Fibroblast of skin of left biceps (primary cell): ENCODE measurements at places on chromosomes 5 and 9.

DNA sequence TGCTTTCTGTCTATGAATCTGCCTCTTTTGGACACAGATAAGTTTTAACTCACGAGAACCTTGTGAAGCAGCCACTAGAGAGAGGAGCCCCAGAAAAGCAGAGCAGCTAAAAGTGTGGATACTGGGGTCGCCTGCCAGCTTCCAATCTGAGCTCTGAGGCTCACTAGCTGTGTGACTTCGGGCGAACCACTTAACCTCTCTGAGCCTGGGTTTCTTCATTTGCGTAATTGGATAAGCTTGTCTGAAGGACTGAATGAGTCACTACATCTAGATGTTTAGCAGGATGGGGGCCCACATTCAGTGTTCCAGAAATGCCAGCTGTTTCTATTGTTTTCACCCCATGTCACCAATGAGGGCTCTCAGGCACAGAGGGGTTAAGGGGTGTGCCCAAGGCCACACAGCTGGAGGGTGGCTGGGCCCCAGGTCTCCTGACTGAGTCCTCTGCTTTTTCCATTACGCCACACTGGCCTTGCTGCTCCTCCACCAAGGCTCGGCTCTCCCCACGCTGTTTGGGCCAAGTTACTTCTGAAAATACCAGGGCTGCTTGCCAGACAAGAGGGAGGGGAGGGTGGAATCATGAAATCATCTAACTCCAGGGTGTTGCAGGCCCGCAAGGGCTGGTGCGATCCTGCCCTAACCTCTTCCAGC, 36.2 kb downstream of the SH3PXD2B start:
- DNase-seq: peak; percentile 94

DNA sequence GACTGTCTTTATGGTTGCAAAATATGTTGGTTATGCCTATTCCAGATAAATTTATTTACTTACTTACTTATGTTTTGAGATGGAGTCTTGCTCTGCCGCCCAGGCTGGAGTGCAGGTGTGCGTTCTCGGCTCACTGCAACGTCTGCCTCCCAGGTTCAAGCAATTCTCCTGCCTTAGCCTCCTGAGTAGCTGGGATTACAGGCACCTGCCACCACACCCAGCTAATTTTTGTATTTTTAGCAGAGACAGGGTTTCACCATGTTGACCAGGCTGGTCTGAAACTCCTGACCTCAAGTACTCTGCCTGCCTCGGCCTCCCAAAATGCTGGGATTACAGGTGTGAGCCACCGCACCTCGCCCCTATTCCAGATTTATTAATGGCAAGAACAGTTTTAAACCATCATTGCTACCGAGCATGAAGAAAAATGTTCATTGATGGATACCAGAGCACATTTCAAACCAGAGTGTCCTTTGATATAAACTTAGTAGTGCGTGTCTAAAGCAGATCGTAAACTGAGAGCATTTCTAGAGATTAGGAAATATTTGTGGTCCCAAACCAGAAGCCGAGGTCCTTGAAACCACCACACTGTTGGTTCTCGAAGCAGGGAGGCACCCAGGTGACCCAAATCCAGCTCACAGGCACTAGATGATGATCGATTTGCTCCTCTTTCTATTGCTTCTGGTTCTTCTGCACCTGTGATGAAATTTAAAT, 85.2 kb downstream of the GRAMD2B start:
- DNase-seq: no peak

GRCh38 chr5:180739271-180739670, 587 bp downstream of the OR2Y1 start:
- no peak for DNase-seq

DNA sequence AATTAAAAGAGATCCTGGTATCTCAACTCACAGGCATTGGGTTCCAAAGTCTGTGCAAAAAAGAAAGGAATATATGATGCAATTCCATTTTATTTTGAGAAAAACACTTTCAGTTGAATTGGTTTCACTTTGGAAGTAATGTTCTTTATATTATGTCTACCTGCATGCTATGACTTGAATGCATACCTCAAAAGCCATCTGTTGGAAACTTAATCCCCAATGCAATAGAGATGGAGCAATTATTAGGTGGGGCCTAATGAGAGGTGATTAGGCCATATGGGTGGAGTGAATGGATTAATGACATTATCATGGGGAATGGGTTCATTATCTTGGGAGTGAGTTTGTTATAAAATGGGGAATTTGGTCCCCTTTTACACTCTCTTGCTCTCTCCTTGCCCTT, 293.3 kb downstream of the CSNK1G3 start:
- DNase-seq: no peak

- no peak for DNase-seq
Observed at GRCh38 chr9:113737517-113738271, 138.4 kb upstream of the ZNF618 start.

GRCh38 chr9:101718192-101718591, 20.3 kb downstream of the GRIN3A start:
- DNase-seq: no peak

DNA sequence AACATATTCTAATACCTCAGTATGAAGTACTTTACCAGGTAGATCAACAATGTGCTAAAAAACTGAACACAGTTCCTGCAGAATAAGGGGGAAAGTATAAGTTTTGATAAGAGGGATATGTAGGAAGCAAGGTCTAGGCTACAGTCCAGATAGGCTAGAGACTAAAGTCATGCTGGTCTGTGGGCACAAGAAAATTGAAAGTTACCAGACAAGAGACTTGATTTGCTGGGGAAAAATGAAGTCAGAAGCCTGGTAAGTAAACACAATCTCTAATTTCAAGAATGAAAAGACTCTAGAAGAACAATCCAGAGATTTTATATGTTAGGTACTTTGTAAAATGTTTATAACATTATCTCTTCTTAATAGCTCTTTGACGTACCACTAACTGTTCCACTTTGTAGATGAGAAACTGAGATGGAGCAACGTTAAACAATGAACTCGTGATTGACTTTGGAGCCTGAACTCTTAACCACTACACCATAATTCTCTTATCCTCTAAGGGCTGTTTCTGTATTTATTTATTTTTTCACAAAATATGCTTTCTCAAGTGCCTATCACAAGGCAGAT, 19.5 kb downstream of the ADAMTS6 start:
- DNase-seq: no peak

- no peak for DNase-seq
Observed at GRCh38 chr5:113292462-113292861, 142.3 kb downstream of the TSSK1B start.

GRCh38 chr5:53874409-53874808, 314.0 kb downstream of the NDUFS4 start:
- no peak for DNase-seq

- no peak for DNase-seq
Observed at GRCh38 chr5:93421987-93422401, 159.0 kb downstream of the NR2F1-AS1 start.

DNA sequence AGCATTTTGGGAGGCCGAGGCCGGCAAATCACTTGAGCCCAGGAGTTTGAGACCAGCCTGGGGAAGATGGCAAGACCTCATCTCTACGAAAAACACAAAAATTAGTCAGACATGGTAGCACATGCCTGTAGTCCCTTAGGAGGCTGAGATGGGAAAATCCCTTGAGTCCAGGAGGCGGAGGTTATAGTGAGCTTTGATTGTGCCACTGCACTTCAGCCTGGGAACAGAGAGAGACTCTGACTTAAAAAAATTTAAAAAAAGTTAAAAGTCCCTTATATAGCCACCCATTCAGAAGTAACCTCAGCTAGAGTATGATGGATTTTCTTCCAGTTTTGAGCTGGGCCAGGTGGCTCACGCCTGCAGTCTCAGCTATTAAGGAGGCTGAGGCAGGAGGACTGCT, 72.4 kb downstream of the UGCG start:
- no peak for DNase-seq

DNA sequence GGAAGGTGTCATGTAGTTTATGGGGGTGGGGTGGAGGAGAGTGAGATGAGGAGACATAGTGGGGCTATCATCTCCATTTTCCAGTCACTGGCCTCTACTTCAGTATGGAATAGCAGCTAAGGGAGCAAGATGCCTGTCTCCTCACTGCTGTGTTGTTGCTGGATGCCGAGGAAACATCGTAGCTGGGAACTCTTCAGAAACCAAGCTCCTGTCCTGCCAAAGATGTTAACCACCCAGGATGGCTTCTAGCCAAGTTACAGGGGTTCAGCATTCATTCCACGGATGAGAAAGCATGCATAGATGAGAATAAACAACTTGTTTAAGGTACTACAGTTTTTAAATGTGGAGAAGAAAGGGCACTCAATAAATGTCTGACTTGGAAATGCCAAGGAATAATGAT, 226.5 kb downstream of the ASTN2 start:
- no peak for DNase-seq

DNA sequence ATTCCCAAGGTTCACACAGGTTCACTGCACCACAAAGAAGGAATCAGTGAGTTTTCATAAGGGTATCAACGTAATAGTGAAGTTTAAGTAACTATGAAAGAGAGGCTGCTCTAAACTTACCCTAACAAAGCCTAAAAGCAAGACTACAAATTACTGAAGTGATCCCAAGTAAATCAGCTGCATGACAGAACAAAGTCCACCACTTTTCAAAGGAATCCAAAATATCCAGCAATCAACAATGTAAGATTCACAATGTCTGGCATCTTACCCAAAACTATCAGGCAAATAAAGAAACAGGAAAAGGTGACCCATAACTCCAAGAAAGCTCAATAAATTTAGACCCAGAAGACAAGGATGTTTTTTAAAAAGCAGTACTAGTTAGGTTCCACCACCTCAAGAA, 70.1 kb downstream of the GNAQ start:
- DNase-seq: no peak

DNA sequence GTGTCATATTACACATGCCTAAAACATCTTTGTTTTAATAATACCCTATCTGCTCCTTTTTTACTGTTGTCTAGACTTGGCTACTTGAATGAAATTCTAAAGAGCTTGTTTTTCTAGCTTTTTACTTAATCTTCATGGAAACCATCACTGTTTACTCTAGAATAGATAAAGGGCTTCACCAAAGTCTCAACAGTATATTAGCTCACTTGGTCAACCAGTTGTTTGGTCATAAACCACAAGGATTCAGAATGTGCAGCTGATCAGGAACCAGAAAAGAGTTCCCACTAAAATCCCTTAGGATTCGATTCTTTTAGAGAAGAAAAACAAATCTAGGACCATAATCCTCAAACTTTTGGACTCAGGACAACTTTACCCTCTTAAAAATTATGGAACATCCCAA, 38.0 kb downstream of the CDO1 start:
- no peak for DNase-seq

GRCh38 chr5:103541114-103541513, 21.5 kb downstream of the NUDT12 start:
- no peak for DNase-seq

GRCh38 chr9:122051351-122052321, 41.5 kb downstream of the TTLL11 start:
- DNase-seq: peak; percentile 54

- no peak for DNase-seq
Observed at GRCh38 chr9:36448017-36448416, 47.9 kb upstream of the RNF38 start.

DNA sequence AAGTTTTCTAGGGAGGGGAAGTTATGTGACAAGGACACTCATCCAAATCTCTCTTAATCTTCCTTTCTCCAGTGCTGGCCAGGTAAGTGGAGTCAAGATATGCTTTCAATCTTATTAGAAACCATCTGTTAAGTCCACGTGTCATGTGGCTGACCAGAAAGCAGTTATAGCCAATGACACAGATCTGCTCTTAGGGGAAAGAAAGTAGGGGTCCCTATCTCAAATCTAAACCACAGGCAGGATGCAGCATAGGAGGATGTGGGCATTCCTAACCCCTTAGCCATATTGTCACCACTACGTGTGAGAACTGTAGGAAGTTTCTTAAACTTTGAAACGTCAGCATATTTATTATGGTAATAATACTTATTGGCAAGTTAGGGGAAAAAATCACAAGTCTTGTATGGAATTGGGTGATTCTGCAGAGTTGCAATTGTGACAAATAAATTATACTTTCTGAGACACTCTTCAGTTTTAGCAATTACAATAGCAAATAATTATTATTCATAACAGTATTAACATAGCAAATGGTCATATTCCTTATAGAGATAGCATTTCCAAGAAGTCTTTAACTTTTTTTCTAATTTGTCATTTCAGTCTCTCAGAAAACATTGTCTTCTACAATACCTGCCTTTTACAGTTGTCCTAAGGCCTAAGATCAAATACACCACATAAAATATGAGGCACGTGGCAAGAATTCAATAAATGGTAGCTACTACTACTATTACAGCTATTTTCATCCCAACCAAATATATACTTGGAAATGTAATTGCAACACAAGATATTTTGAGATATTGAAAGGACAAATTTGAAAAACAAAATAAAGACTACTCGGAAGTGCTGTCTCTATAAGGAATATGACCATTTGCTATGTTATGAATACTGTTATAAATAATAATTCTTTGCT, 236.9 kb downstream of the PDE4D start:
- DNase-seq: no peak

DNA sequence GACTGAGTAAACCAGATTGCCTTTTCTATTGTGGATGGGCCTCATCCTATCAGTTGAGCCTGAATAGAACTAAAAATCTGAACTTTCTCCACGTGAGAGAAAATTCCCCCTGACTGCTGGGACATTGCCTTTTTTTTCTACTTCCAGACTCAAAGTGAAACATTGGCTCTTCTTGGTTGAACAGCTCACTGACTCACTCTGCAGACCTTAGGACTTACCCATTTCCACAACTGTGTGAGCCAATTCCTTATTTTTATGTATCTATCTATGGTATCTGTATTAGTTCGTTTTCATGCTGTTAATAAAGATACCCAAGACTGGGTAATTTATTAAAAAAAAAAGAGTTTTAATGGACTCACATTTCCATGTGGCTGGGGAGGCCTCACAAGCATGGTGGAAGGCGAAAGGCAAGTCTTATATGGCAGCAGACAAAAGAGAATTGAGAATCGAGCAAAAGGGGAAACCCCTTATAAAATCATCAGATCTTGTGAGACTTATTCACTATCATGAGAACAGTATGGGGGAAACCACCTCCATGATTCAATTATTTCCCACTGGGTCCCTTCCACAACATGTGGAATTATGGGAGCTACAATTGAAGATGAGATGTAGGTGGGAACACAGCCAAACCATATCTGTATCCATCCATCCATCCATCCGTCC, 306.7 kb upstream of the SLC24A2 start:
- no peak for DNase-seq

DNA sequence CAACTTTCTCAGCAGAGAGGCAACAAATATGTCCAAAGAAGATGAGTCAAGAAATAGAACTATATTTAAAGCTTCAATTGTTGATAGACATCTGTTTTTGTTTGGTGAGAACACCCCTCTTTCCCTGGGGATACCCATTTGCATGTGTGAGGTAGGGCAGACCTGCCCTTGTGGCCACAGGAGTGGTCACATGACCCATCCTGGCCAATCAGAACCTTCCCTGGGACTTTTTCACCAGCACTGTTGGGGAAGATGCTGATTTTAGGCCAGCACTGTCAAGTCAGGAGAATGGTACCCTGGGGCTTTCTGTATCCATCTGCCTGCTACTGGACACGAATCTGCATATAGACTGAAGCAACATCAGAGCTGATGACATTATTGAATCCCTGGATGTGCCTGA, 211.2 kb downstream of the CDK5RAP2 start:
- no peak for DNase-seq
